M059J (cell line): ENCODE measurements at places on chromosomes 1 and 21.

DNA sequence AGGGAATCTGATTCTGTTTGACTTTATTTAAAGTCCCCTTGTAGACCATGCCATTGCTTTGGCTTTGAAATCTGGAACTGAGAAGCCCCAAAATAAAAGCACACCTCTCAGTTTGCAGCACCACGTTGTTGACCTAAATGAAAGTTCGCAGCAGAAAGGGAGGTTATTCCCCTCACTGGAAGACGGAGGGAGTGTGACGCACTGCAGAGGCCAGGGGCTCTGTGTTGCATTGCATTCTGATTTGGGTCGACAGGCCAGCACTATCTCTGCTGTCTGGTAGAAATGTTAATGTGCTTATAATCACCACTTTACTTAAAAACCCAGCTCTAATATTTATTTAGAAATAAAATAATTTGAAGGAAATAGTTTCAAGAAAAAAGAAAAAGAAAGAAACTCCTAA, 675.2 kb upstream of the NR5A2 start:
- no peak for DNase-seq

DNA sequence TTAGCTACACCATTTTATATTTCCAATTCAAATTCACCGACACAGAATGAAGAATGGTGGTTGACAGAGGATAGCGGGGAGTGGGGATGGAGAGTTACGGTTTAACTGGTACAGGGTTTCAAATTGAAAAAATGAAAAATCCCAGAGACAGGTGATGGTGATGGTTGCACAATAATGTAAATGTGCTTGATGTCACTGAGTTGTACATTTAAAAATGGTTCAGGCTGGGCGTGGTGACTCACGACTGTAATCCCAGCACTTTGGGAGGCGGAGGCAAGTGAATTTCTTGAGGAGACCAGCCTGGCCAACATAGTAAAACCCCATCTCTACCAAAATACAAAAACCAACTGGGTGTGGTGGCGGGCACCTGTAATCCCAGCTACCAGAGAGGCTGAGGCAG, 31.2 kb upstream of the SHCBP1L start:
- DNase-seq: no peak

GRCh38 chr1:218548764-218549163, 203.6 kb downstream of the TGFB2 start:
- DNase-seq: no peak

GRCh38 chr1:14677292-14677971, 78.9 kb downstream of the KAZN start:
- DNase-seq: peak; percentile 60
